ENCODE measurements at places on chromosomes 12 and 14.

- no peak for DNase-seq
Observed at GRCh38 chr12:95323212-95323611, 105.6 kb downstream of the VEZT start.

- DNase-seq: no peak
Observed at GRCh38 chr12:94982456-94982855, 21.0 kb downstream of the NDUFA12 start.

DNA sequence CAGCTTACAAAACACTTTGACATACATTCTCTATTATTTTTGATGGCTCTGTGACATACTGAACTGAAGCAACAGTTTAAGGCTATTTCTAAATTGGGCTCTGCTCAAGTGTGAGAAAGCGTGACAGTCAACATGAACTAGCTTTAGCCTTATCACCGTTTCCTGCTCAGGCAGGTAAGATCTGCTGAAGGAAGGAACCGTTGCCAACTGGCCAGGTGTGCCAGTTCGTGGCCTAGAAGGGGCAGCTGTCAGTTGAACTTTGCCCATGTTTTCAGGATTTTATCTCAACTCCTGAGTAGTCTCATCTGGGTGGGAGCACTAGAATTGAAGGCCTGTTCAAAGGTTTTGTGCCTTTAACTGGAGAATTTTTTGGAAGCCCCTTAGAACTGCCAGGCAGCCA is 79.5 kb downstream of the ETV6 start:
- no peak for DNase-seq

DNA sequence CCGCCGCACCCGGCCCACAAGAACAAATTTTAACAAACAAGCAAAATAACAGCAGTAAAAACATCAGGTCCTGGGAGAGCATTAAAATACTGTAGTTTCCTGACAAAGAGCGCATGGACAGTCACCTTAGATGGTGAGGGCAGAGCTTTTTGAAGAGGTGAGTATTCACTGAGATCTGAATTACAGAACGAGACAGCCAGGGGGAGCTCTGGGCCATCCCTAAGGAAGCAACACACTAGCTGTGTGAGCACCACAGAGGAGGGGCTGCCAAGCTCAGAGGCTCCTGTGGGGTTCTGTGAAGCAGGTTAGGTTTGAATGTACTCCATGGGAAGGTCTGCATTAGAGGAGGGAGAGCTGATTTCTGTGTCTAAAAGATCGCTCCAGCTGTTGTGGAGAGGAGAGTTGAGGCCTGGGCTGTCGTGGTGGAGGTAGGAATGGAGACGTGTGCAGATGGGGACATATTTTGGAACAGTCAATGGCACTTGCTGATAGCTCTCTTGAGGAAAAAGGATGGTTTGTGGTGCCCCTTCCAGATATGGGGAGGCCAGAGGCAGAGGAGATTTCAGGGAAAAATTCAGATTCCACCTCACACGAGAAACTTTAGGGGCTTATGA is 72.9 kb downstream of the TRAFD1 start:
- peak; percentile 92 for DNase-seq

DNA sequence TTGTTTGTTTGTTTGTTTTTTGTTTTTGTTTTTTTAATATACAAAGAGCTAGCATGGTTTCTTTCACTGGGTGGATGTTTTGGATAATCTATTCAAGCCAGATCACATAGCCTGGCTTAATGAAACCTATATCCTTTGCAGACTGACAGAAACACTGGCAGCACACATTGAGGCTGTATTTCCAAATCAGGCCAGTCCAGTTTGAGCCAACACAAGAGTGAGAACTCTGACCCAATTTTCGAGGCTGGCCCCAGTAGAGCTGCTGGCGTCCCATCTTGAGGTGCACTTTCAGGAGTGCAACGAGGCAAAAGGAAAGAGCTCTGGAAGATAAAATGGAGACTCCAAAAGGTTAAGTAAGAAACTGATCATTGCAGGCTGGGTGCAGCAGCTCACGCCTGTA is 43.9 kb upstream of the ACTN1 start:
- DNase-seq: no peak

DNA sequence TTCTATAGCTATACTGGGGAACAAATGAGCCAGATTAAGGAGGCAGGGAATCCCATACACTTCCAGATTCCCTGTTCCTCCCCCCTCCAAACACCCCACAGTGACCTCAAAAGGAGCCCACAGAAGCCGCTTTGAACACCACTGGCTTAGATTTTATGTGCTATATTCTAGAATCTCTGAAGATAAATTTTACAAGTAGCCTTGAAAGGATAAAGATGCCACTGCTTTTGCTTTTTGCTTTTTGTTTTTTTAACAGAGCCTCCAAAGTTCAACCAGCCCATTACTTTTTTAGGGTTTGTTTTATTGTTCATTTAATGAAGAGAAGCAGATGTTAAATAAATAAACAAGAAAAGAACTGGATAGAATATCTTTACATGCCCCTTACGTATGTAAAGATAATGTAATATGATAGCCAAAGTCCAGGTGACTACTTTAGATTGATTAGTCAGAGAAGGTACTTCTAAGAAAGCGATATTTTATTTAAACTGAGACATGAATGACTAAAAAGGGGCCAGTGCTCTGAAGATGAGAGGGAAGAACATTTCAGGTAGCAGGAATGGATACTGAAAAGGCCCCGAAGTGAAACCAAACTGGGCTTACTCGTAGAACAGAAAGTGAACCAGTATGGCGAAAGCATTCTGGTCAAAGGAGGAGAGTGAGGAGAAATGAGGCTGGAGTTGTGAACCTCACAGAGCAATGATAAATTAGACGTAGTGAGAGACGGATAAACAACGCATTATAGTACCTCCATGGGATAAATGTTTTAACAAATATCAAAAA is 44.6 kb downstream of the DUSP6 start:
- no peak for DNase-seq

- DNase-seq: peak; percentile 85
Observed at GRCh38 chr12:45729233-45730083, at the start of gene ARID2. Gene ARID2 (plus strand): TSS chr12:45729706. CDS start chr12:45729837, 131 bp downstream.

DNA sequence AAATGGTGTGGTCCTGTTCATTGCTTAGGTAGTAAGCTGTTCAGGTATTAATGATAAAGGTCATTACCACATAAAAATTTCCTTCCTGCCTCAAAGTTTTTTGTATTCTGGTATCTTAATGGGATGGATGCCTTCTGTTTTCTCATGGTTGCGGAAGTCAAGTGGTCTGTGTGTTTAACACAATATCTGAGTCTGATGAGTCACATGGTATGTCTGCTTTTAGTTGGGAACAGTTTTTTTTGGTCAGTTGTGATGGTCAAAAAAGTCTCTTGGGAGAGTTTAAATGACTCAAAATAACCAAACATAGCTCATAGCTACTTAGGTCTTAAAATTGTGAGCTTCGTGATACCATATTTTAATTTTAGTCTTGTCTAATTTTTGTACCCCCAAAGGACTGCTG is 40.7 kb downstream of the STK38L start:
- DNase-seq: no peak

GRCh38 chr14:24051789-24052655 is at the start of gene CARMIL3:
Gene CARMIL3 (plus strand): TSS chr14:24052009. CDS start chr14:24052154, 145 bp downstream.
- DNase-seq: peak; percentile 82

- no peak for DNase-seq
Observed at GRCh38 chr12:96134200-96134599, 60.0 kb upstream of the ELK3 start.

All from islet precursor cell (in vitro differentiated cells).